ENCODE measurements at places on chromosomes 2 and 18. TPM values are rescaled to one million over a fixed set of nuclear protein-coding genes. Genes with fewer than 3 reads are reported as not detected.

The SCN2A gene
- 0.57 TPM for polyA plus RNA-seq

The CYP27C1 gene
- 0.47 TPM for polyA plus RNA-seq

The HOXD10 gene
- polyA plus RNA-seq: 0.92 TPM

The UGT1A8 gene
- not detected for polyA plus RNA-seq

The EDAR gene
- 0.30 TPM for polyA plus RNA-seq

The PAX3 gene
- polyA plus RNA-seq: 6.0 TPM

The FNDC4 gene
- polyA plus RNA-seq: 35.9 TPM

The ARL4C gene
- 4.4 TPM for polyA plus RNA-seq

The REG3G gene
- polyA plus RNA-seq: 60.7 TPM

The LRP2 gene
- polyA plus RNA-seq: 3.0 TPM

The FIGN gene
- polyA plus RNA-seq: 3.5 TPM

The FAM110C gene
- polyA plus RNA-seq: 8.5 TPM

The STK17B gene
- 18.1 TPM for polyA plus RNA-seq

The TXNDC2 gene
- 212 TPM for polyA plus RNA-seq

The TRABD2A gene
- polyA plus RNA-seq: 82.5 TPM

The GULP1 gene
- 76.2 TPM for polyA plus RNA-seq

The FEV gene
- polyA plus RNA-seq: not detected

The ADGRF3 gene
- 1.6 TPM for polyA plus RNA-seq

The ZNF514 gene
- polyA plus RNA-seq: 21.9 TPM

The RELCH gene
- 15.7 TPM for polyA plus RNA-seq

The WIPF1 gene
- polyA plus RNA-seq: 16.9 TPM

The EIF4E2 gene
- polyA plus RNA-seq: 93.5 TPM

The LIMS2 gene
- 23.6 TPM for polyA plus RNA-seq

The RGPD3 gene
- 5.3 TPM for polyA plus RNA-seq

The LIMS4 gene
- 4.7 TPM for polyA plus RNA-seq

The RPRD1A gene
- 73.4 TPM for polyA plus RNA-seq
